ENCODE measurements at places on chromosomes 4 and X.

GRCh38 chr4:177574446-177574845 lies 132.2 kb upstream of the AGA start:
- no peak for DNase-seq

DNA sequence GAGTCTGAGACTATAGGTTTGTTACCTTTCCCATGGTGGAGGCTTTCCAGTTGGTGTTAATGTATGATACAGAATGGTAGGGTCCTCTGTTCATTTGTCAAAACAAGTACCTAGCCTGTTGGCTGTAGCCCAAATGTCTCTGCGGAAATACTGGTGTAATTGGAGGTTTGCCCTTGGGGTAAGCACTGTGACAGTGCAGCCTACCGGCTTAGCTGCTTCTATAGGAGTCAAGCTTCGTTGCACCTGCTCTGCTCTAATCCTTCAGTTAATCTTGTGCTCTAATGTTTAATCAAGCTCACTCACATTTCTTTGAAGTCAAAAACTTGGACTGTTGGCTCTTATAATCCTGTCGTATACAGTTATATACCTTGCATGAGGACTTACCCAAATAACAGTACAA lies 203.4 kb downstream of the CCNG2 start:
- DNase-seq: no peak

DNA sequence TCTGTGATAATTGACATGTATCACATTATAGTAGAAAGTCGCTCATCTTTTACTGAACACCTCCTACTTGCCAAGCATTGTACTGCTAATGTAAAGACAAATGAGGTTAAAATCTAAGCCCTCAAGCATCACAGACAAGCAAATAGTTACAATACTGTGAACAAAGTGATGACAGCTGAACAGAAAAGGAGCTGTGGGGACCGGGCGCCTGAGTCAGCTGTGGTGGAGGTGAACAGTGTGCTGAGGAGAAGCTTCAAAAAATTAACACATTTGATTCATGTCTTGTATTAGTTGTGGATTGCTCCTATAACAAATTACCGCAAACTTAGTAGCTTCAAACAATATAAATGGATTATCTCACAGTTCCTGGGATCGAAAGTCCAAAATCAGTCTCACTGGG lies 124.3 kb downstream of the MAPK10 start:
- DNase-seq: no peak

GRCh38 chrX:132181364-132181763 lies 37.9 kb downstream of the RAP2C start:
- DNase-seq: no peak

DNA sequence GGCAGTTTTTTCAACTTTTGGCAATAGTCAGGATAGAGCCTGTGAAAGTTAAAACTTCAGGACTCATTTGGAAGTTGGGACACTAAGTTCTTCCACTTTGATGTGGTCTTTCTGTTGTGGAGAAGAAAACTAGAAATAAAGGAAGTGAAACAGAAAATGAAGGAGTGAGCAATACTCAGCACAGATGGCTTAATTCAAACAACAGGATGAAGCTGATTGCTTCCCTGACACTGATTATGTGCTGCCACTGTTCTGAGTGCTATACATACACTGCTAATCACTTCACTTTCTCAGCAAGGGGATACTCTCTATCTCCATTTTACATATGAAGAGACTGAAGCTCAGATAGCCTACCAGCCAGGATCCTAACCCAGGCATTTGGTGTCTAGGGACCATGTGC lies 235.1 kb upstream of the CPEB2 start:
- no peak for DNase-seq
